Foreskin keratinocyte (primary cell): ENCODE measurements at places on chromosomes 12 and 14. TPM values are rescaled to one million over a fixed set of nuclear protein-coding genes. Genes with fewer than 3 reads are reported as not detected.
A peak's percentile ranks its signal among the peaks of the same experiment; 100 is the strongest.

DNA sequence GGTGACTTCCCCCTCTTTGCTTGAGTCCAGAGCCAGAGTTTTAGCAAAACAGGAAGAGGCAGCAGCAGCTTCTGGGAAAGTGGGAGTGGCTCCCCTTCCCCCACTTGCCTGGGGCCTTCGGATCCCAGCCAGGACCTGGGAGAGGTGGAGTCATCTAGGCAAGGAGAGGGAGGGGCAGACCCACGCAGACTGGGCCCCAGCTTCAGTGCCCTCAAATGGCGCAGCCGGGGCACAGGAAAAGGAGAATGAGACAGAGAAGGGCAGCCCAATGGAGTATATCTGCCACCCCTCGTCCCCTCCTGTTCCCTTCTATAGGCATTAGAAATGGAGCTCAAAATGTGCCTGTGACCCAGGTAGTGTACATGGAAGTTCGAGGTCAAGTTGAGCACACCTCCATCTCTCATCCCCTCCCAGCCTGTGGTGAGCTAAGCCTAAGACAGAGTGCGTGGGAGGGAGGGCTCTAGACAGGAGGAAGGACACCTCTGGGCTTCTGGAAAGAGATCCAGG, 9.3 kb upstream of the HDAC7 start:
- peak; percentile 75 for DNase-seq

HSPA2 gene
- total RNA-seq: 23.1 and 33.2 TPM in 2 replicates

DNA sequence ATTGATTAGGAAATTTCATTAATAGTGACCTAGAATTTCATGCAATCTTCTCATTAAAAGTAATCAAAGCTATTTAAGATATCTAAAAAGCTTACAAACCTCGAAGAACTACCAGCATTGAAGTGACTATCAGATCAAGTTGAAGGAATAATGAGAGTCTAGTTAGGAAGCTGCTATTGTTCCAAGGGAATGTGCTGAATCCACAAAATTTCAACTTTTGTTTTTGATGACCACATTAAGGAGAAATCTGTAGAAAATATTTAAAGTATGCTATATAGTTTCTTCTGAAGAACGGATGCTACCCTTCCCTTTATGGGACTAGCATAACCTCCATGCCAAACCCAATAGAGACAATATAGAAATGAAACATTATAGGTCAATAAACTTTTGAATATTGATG, 2.5 kb upstream of the CTSG start:
- no peak for DNase-seq

DNA sequence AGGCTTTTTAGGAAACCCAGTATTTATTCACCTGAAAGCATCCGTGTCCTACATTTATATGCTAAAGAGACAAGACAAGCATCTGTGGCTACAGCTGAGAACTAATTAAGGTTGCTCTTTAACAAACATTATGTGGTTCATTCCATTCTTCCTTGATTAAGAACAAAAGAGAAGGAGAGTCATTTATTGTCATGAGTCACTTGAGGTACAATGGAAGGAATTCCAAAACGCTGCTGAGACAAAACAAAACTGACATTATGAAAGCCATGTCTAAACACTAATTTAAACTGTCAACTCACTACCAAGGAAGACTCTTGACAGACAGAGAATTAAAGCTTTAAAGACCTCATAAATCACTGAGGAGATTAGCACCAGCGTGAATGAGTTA, 214.4 kb downstream of the BMP4 start:
- peak; percentile 6 for DNase-seq

DNA sequence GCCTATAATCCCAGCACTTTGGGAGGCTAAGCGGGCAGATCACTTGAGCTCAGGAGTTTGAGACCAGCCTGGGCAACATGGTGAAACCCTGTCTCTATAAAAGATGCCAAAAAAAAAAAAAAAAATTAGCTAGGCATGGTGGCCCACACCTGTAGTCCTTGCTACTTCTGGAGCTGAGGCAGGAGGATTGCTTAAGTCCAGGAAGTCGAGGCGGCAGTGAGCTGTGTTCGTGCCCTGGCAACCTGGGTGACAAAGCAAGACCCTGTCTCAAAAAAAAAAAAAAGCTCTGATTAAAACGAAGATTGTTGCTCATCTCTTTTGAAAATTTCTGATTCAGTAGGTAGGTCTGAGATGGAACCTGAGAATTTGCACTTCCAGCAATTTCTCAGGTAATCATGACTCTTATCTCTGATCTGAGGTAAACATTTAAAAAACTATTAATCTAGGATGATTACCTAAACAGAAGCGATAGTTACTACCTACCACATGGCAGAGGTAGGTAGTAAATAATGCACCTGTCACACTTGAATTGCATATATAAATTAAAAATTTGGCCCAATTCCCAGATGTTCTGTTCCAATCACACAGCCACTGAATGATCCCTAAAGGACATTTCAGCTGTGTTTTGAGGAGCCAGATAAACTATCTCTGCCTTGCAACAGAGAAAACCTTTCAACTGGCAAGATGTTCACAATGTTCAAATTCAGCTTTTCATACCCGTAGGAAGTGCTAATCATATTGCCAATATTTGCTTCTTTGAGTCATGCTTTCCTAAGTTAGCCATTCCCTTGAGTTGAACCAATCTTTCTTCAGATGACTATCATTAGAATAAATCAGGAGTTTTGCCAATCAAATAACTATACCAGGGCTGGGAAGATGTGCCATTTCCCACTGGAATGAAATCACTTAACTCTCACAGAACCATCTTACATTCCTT, 4.2 kb upstream of the TEP1 start:
- DNase-seq: no peak

- DNase-seq: no peak
Measured at GRCh38 chr12:132336451-132337413, 7.3 kb upstream of the GALNT9 start.

TRIM9 gene
- 0.07 TPM in 2 replicates for total RNA-seq

GRCh38 chr14:64848239-64848638, 31.5 kb downstream of the SPTB start:
- no peak for DNase-seq

DNA sequence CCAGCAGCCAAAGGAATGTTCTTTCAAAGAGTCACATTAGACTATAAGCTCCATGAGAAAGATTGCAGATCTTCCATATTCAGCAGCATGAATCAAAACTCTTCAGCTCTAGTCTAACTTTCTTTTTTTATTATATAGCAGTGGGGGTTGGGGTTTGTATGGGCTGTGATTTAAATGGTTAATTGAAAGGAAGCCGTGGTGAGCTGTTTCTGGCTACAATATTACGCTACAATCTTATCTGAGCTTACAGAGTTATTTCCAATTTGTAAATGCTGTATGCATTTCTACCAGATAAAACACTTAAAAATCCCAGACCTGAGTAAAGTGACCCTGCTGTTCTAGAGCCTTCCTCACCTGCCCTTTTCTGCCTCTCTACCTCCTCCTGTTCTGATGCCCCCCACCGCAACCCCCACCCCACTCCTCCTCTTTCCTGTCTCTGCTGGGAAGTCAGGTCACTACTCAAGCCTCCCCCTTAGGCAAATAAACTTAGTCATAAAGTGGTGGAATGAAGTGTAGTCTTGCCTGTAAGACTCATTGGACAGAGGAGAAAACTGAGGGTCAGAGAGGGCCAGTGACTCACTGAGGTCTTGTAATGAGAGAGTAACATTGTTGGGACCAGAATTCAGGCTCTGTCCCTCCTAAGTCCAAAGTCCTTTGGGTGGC, 1089.5 kb downstream of the BCL11B start:
- DNase-seq: peak; percentile 64

COCH gene
- 0.04 TPM in 1 of 2 replicates, not detected in the other for total RNA-seq
